IPS DF 19.7 (cell line): ENCODE measurements at places on chromosomes 16 and 17.
A peak's percentile ranks its signal among the peaks of the same experiment; 100 is the strongest.

DNA sequence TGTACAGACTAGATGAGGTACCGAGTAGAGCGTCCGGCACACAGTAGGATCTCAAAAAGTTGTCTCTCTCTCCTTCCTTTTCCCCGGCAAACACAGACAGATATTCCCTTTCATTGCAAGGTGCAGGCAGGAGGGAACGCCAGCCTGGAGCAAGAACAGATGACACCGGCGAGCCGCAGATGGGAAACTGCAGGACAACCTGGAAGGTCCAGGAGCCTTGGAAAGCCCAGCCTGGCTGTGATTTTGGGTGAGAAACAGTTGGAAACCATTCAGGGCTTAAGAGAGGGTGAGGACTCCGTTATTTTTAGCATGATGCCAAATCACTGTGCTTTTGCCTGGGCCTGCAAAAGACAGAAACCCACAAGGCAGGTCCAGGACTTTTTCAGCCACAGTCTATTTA lies 7.3 kb downstream of the CDH11 start:
- DNase-seq: no peak

- no peak for DNase-seq
Measured at GRCh38 chr16:23863511-23864422, 28.0 kb downstream of the PRKCB start.

DNA sequence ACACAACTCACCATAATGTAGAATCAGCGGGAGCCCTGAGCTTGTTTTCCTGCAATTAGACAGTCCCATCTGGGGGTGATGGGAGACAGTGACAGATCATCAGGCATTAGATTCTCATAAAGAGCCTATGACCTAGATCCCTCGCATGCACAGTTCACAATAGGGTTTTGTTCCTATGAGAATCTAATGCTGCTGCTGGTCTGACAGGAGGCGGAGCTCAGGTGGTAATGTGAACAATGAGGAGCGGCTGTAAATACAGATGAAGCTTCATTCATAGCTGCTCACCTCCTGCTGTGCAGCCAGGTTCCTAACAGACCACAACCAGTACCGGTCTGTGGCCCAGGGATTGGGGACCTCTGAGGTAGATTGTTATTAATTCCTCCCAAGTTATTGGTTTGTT lies 2.9 kb upstream of the DOK4 start:
- no peak for DNase-seq

GRCh38 chr17:8806926-8807550 lies 7.9 kb upstream of the MFSD6L start:
- DNase-seq: no peak

GRCh38 chr17:65855245-65855644 lies 293.8 kb upstream of the AXIN2 start:
- peak; percentile 23 for DNase-seq

GRCh38 chr16:88016964-88017363 lies 65.7 kb downstream of the BANP start:
- DNase-seq: no peak

DNA sequence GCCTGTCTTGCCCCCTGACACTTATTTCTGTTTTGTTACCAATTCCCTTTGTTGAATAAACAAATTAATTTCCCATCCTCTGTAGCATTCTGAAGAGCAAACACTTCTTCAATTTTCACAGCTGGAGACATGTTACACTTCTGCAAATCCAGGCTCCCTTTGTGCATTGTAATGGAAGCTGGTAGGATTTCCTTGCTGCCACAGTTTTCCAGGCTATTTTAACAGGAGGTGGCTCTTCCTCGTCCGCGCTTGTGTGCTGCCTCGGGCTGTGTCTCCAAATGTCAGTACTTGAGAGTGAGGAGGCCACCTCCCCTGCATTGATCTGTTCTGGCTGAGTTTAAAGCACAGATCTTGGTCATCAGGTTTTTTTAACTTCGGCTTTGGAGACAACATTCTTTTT lies 40.0 kb downstream of the SOST start:
- DNase-seq: no peak

- DNase-seq: no peak
Measured at GRCh38 chr16:69618307-69618706, 52.5 kb downstream of the NFAT5 start.
